ENCODE measurements at places on chromosomes 2 and 18.

DNA sequence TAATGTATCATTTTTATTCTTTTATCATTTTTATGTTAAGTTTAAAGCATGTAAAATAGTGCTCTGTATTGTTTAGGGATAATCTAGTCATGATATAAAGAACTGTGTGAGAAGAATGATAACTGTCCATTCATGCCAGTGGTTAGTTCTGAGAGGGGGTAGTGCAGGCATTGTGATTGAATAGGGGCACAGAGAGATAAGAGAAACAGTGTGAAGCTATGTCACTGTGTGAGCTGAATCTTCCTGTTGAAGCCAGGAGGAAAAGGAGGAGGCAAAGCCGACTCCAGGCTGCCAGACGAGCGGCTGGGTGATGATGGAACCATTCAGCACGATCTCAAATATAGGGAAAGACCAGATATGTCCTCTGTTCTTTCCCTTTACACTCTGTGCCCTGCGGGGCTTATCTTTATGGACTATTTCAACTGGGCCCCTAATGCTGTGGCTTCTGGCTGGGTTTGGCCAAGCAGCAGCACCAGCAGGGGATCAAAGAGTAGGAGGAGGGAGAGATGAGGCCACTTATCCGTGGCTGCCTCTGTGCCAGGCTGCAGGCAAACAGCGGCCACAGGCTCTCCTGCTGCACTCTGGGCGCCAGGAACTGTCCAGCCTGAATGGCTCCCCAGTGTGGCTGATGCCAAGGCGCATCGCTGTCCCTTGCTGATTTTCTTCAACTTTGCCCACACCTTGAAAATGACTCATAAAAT is 128.0 kb downstream of the SPP2 start:
- no peak for DNase-seq

- DNase-seq: no peak
Measured at GRCh38 chr2:54728669-54729120, 5.2 kb downstream of the EML6 start.

DNA sequence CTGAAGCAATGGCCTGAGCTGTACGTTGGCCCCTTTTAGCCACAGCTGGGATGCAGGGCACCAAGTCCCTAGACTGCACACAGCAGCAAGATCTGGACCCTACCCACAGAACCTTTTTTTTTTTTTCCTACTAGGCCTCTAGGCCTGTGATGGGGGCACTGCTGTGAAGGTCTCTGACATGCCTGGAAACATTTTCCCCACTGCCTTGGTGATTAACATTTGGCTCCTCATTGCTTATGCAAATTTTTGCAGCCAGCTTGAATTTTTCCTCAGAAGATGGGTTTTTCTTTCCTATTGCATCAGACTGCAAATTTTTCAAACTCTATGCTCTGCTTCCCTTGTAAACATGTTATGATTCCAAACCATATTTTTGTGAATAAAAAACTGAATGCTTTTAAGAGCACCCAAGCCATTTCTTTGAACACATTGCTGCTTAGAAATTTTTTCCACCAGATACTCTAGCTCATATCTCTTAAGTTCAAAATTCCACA is 33.5 kb downstream of the PDE1A start:
- no peak for DNase-seq

- DNase-seq: no peak
Measured at GRCh38 chr2:222055328-222055727, 243.5 kb downstream of the PAX3 start.

GRCh38 chr2:11752906-11753305 is 6.5 kb downstream of the LPIN1 start:
- DNase-seq: no peak

DNA sequence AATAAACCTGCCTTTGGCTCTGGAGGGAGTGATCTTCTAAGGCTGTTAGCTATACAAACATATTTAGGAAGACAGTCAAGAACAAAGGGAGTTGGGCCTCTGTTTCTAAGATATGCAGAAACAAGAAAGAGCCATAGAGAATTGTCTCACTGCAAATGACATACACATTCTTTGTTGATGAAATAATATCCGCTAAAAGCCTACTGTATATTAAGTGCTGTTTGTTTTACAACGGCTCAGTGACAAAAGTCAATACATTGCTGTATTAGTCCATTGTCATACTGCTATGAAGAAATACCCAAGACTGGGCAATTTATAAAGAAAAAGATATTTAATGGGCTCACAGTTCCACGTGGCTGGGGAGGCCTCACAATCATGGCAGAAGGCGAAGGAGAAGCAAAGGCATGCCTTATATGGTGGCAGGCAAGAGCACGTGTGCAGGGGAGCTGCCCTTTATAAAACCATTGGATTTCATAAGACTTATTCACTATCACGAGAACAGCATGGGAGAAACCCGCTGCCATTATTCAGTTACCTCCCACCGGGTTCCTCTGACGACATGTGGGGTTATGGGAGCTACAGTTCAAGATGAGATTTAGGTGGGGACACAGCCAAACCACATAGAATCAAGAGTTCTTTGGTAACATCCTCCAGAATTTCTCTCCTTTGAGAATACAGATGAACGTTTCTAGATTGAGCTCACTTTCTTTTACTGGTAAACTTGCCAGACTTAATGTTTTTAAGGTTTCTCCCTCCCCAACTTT is 157.8 kb downstream of the PIK3C3 start:
- DNase-seq: no peak

DNA sequence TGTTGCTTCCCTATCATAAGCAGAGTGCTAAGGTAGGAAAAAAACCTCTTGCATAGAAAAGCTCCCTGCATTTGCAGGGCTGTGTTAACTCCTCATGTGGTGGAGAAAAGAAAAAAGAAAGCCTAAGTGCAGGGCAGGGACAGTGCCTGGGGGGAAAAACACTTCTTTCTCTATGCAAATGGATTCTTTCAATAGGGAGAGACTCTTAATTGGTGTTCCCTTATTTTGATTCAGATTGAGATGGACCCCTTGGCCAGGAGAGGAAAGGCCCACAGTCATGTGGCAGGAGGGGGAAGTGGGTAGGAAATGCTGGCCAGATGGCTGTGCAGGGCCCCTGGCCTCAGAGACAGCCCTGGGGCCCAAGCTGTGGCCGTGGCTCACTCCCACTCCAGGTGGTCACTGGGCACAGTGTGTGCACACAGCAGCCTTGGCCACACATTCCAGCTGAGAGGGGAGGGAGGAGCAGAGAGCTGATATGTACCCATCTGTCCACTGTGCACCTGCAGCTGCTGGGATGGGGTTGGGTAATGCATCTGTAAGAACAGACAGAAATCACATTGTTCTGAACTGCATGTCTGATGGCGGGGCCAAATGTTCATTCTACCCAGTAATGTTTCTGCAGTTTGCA is 410.4 kb downstream of the DSC3 start:
- peak; percentile 8 for DNase-seq

DNA sequence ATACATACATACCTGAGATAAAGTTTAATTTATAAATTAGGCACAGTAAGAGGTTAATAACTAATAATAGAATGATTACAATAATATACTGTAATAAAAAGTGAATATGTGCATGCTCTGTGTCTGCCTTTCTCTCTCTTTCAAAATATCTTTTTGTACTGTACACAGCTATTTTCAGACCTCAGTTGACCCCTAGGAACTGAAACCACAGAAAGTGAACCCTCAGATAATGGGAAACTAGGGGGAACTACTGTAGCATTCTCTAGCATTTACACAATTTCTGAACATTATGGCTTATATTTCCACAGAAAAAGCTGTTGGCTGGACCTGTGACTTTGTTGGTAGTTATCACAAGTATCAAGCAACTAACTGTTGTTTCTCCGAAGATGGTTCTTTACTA is 25.9 kb downstream of the WDR75 start:
- DNase-seq: no peak

- no peak for DNase-seq
Measured at GRCh38 chr2:185222311-185222710, 516.3 kb upstream of the FSIP2 start.

Data from SHP77 (cell line).